ENCODE measurements at places on chromosomes 5 and 9. TPM values are rescaled to one million over a fixed set of nuclear protein-coding genes. Genes with fewer than 3 reads are reported as not detected.

DNA sequence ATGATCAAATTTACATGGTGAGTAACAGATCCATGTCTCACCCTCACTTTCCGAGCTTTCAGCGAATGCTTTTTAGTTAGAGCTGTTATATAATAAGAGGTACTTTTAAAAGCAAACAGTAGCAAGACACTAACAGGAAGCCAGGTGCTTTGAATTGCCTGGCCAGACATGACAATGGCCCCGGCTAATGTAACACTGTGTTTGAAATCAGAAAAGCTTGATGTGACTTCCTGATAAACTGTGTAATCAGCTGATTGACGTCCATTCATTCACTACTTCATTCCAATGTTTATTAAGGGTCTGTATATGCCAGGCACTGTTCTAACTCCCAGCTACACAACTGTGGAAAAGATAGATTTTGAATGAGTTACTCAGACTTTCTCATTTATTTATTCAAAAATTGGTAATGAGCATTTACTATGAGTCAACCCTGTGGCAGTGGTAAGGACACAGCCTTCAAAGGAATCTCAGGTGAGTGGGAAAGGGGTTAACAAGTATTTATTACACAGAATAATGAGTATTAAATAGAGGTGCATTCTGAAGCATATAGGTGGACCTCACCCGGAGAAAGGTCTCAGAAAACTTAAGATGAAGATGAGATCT lies 26.6 kb downstream of the DPYSL3 start:
- DNase-seq, result no peak

Gene ACOT12
- total RNA-seq, result not detected

DNA sequence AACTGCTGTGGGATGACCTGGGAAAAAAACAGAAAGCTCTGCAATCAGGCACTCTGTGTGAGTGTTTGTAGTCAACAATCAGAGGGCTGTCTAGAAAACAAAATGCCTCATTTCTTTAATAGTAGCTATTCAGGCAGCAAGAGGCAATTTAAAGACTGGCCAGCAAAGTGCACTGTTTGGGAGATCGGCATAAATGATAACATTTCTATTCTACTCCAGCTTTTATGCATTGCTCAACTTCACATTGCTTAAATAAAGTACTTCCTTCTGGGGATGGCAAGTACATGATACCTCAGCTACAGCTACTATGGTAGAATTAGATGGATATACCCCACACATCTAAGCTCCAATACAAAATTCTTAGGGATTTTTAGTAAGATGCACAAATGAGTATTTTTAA lies 193.1 kb downstream of the DCP2 start:
- DNase-seq, result no peak

DNA sequence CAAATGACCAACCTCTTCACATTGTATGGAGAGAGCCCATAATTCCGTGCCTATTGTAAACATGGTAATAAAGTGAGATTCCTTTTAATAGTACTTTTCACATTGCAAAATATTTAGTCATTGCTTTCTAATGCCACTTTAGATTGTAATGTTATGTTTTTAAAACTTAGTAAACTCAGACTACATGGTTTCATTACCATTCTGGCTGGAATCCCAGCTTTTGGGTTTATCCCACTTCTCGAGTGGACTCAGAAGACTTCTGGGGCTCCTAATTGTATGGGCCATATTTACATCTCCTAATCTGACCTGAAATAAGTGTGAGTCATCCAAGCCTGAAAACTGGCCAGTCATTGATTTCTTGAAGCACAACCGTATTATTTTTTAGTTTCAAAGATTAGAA lies 217.6 kb downstream of the CAAP1 start:
- DNase-seq, result no peak

Gene ATOSB
- total RNA-seq, result 8.3 TPM

Gene C5orf52
- not detected for total RNA-seq
